Stimulated activated CD4-positive, alpha-beta T cell treated with anti-CD3 and anti-CD28 coated beads, Interleukin-1b, Interleukin-23, amount 100 ng/mL, for 4 hours (primary cell): ENCODE measurements at places on chromosomes 1 and 21.

- DNase-seq, result no peak
Observed at GRCh38 chr1:247386687-247387086, 29.3 kb upstream of the NLRP3 start.

DNA sequence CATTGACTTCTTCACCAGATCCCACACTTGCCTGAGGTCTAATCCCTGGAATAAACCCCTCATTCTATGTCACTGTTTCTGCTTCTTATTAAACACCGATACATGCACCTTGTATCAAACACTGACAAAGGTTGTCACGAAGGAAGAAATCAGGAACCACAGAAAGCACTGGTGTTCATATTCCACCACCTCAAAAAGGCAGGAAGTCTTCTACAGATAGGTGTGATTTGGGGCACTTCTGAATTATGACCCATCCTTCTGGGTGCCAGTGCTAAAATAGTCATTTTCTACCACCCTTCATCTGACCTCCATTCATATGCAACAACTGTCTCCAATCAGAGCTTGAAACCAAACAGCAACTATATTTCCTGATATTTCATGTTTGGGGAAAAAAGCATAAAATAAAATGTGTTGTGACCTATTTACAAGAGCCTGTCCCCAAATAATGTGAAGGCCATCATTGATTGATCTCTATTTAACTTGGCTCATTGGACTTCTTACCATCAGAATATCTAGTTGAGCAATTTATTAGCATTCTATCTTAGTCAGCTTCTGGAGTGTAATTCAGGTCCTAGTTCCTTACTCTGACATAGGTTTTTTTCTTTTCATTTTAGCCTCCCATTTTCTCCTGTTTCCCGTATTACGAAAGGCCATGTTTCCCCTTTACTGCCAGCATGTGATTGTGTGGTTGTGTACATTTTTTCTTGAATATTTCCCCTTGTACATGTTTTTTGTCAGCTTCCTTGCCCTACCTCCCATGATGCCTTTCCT is 43.1 kb downstream of the DUSP10 start:
- no peak for DNase-seq

DNA sequence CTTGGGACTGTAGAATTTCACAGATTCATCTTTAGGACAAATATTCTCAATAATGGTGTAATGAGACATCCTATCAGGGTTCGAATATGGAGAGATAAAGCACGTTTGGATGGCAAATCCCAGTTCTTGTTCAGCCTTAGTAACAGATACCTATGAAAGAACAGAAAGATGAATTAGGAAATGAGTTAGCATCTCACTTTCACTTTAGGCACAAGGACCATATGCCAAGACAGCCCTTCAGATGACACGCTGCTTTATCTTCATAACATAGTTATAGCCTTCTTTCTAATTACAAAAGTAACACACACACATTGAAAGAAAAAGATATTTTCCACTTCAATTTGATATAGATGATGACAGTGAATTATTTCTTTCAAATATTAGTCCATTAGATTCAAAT is 173.6 kb downstream of the TGFBR3 start:
- DNase-seq, result no peak

- no peak for DNase-seq
Observed at GRCh38 chr1:79660129-79660528, 653.6 kb upstream of the ADGRL4 start.

DNA sequence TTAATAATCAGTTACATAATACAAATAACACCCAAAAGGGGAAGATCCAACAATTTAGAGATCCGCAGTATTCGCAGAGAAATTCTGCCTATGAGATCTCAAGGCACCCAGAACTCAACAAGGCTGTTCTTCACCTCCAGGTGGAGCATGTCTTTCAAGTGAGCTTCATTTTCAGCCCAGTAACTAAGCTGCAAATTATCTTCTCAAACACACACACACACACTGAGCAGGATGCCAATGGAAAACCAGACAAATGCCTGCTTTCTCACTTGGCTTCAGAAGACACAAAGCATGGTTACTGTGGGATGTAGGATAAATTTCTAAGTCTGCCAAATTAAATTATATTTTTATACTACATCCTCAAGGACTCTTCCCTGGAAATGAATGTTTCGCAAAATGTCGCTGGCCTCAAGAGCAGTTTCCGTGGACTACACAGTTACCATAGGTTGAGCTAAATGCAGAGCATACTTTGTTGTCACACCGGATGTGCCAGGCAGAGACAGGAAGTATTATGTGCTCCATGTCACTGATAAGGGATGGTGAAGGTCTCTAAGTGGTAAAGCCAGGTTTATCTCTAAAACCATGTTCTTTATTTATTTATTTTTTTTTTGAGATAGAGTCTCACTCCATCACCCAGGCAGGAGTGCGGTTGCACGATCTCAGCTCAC is 30.3 kb downstream of the UBR4 start:
- no peak for DNase-seq

DNA sequence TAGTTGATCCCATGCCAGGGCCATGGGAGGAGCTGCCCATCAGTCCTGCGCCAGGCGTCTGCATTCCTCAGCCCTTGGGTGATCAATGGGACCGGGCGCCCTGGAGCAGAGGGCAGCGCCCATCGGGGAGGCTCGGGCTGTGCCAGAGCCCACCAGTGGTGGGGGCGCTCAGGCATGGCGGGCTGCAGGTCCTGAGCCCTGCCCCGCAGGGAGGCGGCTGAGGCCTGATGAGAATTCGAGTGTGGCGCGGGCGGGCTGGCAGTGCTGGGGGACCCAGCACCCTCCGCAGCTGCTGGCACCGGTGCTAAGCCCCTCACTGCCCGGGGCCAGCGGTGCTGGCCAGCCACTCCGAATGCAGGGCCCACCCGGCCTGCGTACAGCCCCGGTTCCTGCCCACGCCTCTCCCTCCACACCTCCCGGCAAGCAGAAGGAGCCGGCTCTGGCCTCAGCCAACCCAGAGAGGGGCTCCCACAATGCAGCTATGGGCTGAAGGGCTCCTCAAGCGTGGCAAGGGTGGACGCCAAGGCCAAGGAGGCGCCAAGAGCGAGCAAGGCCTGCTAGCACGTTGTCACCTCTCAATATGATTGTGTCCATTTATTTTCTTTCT is 238.1 kb upstream of the OLFM3 start:
- no peak for DNase-seq

- no peak for DNase-seq
Observed at GRCh38 chr21:45865106-45865835, 116.3 kb upstream of the COL6A1 start.

DNA sequence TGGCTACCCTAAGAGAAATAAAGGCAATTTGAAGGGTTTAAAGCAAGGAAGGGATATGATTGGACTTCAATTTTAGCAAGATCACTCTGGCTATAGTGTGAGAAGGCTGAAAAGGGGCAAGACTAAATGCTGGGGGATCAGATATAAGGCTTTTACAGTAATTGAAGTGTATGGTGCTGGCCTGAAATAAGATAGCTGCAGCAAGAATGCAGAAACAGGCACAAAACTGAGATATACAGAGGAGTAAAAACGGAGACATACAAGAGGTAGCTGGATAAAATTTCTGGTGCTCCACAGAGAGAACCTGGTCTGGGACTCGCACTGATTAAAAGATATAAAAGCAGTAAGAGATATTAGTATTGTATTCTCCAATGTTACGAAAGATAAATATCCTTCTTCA is 92.0 kb downstream of the DENND1B start:
- no peak for DNase-seq

DNA sequence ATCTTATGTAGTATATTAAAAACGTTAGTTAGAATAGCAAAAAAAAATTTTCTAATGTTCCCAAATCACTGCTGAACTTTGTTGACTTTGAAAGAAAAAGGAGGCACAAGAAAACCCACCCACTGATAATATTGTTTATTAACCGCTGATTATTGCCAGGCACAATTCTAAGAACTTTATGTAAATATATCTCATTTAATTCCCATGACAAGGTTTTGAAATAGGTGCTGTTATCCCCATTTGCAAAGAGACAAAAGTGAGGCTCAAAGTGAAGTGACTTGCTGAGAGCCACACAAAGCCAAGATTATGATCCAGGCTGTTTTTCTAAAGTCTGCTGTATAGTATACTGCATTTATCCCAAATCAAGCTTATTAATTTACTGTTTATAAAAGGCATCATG is 56.4 kb downstream of the SASS6 start:
- no peak for DNase-seq

GRCh38 chr1:69433073-69433472 is 134.6 kb upstream of the LRRC7 start:
- DNase-seq, result no peak

DNA sequence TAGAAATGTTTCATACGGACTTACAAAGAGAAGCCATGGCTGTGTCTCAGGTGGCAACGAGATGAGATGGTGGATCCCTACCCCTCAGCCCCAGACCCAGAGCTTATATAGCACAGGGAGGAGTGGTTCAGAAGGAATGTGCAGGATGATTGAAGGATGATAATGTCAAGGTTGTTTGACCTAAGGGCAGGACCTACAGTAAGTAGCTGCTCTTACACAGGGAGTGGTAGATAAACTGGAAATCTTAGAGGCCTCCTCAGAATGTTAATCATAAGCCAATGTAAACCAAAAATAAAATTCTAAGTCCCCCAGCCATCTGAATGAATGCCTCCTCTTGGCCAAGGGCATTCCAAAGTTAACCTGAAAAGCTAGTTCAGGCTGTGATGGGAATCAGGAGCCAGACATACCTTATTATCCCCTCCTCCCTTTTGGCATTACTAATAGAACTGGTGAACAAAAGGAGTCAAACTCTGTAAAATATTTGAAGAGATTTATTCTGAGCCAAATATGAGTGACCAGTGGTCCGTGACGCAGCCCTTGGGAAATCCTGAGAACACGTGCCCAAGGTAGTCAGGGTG is 45.8 kb upstream of the PDE9A start:
- no peak for DNase-seq

DNA sequence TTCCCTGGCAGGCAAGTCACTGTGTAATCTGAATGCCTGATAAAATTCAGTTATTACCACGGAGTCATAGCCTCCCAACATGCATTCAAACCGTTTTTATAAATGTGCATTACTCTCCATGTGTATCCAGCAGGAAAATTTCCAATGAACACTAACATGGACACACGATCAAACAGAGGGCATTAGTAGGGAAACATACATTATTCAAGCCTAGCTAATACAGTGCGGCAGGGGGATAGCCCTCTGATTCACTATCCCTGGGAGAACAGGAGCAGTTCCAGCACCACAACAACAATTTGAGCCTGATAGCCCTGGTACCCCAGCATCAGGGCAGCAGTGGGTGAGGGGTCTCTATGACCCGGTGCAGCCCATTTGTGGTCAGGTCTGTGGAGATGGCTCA is 35.8 kb upstream of the HMGB4 start:
- DNase-seq, result no peak

GRCh38 chr1:70038025-70038424 is 167.4 kb downstream of the LRRC40 start:
- DNase-seq, result no peak

DNA sequence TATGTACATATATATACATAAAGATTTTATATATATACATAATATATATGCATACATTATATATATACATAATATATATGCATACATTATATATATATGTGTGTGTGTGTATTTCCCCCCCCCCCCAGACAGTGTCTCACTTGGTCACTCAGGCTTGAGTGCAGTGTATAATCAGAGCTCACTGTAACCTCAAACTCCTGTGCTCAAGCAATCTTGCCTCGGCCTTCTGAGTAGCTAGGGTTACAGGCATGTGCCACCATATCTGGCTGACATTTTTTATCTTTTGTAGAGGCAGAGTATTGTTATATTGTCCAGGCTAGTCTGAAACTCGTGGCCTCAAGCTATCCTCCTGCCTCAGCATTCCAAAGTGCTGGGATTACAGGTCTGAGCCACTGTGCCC is 9.0 kb upstream of the FUBP1 start:
- DNase-seq, result no peak

- no peak for DNase-seq
Observed at GRCh38 chr1:178844436-178844835, 26.4 kb downstream of the ANGPTL1 start.

- no peak for DNase-seq
Observed at GRCh38 chr1:8671306-8671917, 146.0 kb downstream of the RERE start.

- DNase-seq, result no peak
Observed at GRCh38 chr1:189673217-189673616, 804.4 kb downstream of the BRINP3 start.

- no peak for DNase-seq
Observed at GRCh38 chr1:101451888-101452287, 215.1 kb downstream of the S1PR1 start.

DNA sequence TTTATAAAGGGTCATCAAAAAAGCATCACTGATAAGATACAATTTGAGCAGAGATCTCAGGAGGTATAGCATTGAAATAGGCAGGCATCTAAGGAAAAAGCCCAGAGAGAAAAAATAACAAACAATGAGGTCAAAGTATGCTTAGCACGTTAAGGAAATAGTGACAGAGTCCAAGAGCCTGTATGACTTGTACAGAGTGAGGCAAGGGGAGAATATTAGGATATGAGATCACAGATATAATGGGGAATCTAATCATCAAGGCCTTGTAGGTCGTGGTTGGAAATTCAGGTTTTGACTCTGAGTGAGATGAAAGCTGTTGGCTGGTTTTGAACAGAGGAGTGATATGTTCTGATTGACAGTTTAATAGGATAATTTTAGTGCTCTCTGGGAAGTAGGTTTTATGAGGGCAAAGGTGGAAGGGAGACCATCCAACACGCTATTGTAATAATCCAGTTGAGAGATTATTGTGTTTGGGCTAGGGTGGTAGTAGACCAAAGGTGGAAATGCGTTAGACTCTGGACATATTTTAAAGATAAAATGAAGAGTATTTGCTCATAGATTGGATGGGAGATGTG is 644.6 kb upstream of the TMPRSS15 start:
- DNase-seq, result no peak

DNA sequence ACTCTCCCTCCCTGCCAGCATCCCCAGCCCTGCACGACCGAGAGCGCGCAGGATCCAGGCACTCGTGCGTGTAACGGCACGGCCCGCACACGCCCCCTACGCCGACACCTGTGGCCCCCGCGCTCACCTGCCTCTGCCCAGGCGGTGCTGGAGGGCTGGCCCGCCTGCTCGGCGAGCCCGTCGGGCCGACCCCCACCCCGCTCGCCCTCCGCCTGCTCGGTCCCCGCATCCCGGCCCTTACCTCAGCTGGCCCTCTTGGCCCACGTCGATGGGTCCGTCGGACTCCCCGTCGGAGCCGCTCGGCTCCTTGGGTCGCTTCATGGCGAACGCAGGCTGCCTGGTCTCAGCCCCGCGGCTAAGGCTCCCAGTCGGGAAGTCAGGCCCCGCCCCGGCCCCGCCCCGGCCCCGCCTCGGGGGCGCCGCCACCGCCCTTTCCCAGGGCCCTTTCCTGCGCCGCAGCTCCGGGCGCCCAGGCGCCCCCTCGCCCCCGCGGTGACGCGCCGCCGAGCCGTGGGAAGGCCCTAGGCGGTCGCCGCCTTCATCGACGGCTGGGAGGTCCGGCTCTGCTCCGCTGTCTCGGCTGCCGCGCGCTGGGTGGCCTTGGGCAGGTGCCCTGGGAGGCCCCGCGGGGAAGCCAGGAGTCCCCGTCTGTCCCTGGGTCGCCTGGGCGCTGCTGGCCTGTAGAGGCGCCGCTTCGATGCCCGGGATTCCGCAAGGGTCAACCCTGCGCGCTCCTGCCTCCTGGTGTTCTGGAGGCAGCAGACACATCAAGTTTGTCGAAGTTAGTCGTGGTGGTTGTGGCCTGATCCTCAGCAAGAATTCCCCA is at the start of gene HEYL:
Gene HEYL, minus strand, starts transcription at position 339 of the 826 bp plus-strand sequence. Its CDS starts 18 bp downstream, at position 321.
- DNase-seq, result peak; percentile 68
